ENCODE measurements at places on chromosomes 1 and 21.

DNA sequence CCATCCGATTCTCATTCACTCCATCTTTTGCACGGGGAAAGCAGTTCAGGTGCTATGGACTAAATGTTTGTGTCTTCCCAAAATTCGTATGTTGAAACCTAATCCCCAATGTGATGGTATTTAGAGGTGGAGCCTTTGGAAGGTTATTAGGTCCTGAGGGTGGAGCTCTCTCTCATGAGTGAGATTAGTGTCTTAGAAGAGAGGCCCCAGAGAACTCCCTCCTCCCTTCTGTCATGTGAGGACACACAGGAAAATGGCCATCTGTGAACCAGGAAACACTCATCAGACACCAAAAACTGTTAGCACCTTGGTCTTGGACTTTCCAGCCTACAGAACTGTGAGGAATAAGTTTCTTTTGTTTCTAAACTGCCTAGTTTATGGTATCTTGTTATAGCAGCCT, 15.8 kb upstream of the CCDC190 start:
- no peak for DNase-seq

DNA sequence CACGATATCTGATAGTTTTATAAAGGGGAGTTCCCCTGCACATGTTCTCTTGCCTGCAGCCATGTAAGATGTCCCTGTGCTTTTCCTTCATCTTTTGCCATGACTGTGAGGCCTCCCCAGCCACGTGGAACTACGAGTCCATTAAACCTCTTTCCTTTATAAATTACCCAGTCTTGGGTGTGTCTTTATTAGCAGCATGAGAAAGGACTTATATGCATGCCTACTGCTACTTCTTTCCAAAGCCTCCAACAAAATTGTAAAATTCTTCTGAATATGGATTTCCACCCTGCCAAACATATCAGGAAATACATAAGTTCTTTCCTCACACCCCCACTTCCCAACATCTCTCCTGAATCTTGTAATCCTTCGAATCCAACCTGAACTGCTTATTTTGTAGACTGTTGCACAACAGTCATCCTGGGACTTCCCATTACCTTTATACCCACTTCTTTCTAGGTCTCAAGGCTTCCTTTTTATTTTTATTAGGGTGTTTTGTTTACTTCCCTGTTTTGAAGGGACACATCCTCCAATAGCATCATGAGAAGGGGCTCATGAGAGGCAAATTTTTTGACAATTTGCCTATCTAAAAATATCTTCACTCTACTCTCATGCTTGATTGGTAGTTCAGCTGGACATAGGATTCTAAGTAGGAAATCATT, 67.5 kb upstream of the MUTYH start:
- no peak for DNase-seq

DNA sequence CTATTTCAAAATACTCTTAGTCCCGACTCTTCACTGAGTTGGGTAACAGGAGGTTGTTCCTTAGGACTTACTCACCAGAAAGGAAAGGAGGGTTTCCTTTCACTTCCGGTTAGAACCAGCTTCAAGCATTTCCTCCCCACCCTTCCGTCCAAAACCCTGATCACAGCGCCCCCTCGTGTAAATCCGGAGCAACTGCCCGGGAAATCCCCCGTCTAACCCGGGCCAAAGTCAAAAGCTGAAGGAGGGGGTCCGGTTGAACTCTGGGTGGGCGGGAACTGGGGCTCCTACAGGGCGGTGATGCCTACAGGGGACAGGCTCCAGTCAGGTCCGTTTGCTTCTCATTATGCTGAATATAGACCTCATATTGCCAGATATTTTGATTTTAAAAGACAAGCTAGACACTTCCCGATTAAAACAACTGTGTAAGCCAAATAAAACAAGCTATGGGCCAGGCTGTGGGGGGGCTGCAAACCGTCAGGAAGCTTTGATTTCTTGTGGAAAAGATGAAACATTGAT, 15.0 kb upstream of the MTARC2 start:
- DNase-seq = peak; percentile 88

GRCh38 chr21:15775291-15775690, 45.5 kb downstream of the USP25 start:
- DNase-seq = no peak

Data from sciatic nerve (tissue), 2 donors.